Caudate nucleus (tissue), 63 donors: ENCODE measurements at places on chromosomes 5 and 9.

GRCh38 chr5:9188131-9188530 is 357.7 kb downstream of the SEMA5A start:
- DNase-seq, result no peak

DNA sequence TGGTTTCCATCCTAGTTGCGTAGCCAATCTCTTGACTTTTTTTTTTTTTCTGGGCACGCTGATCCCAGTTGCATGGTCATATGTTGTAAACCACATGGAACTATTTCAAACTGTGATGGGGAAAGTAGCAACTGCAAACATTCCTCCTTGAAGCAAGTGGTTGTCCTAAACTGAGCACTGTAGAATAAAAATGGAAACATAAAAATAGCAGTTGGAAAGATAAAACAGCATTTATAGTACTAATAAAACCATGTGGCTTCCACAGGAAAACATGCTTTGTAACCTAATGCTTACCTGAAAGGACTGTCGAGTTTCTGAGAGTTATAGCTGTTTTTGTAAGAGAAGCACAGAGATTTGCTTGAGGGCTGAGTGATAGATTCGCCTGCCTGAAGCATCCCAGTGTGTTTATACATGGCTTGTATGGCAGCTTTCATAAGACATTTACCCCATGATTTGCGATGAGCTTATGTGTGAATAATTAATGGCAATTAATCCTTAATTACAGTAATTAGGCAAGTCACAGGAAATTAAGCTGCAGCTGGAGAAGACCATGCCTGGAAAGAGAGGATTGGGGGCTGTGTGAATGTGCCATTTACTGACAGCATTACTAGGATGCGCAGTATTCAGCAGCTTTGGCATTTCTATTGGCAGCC is 136.5 kb downstream of the PBX3 start:
- no peak for DNase-seq

- DNase-seq, result no peak
Measured at GRCh38 chr5:94522117-94522516, 96.3 kb downstream of the KIAA0825 start.

- DNase-seq, result no peak
Measured at GRCh38 chr5:1731091-1731639, 68.5 kb downstream of the MRPL36 start.

DNA sequence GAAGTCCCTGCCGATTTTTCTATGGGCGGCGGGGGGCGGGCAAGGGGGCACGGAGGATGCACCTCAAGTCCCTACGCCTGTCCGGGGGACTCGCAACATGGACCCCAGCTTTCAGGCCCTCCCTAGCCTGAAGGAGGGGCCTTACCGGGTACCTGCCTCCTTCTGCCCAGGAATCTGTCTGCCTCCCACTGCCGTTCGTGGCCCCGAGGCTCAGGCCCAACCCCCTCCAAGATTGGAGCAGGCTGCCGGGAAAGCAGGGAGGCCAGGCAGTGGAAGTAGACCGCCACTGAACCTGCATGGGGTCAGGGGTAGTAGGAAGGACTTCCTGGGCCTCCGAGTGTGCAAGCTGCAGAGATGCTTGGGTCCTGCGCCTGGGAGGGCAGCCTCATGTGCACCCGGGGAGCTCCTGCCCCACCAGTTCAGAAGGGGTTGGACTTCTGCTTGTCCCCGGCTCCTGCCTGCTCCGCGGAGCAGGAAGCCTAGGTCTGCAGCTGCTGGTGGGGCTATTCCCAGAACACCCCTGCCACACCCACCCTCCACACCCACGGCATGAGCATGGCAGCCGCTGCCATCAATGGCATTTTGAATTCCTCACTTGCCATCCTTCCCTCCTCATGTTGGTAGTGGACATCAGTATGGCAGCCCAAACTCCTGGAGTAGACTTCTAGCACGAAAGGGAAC is 1312.7 kb upstream of the ACO1 start:
- no peak for DNase-seq

DNA sequence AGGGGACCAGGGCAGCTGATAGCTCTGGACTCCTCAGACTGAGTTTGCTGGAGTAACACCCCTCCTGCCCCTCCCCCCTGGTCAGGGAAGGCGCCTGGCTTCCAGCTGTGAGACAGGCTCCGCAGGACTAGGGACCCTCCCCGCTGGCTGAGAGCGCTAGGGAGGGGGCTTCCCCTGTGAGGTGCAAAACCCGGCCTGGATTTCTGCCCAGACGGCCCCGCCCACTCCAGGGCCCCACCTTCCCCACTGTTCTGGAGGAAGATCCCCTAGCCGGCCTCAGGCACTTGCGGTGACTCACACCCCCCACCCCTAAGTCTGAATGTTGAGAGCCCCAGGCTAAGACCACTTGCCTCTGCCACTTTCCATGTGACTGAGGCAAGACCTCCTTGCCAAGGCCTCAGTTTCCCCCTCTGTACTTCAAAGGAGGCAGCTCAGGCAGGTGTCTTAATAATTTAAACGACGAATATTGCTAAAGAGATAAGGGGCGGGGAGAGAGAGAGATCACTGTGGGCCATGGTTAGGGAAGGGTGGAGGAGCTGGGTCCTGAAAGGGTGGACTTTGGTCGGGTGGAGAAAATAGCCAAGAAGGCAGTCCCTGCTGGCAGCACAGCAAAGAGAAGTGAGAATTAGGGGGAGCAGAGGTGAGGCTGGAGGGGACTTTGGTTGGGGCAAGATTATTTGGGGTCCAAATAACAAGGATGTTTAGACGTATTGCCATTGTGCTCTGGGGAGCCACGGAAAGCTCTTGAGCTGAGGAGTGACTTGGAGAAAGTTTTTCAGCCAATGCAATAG is 1.0 kb upstream of the DAB2IP start:
- no peak for DNase-seq

- no peak for DNase-seq
Measured at GRCh38 chr5:10244342-10244944, 5.2 kb downstream of the ATPSCKMT start.

DNA sequence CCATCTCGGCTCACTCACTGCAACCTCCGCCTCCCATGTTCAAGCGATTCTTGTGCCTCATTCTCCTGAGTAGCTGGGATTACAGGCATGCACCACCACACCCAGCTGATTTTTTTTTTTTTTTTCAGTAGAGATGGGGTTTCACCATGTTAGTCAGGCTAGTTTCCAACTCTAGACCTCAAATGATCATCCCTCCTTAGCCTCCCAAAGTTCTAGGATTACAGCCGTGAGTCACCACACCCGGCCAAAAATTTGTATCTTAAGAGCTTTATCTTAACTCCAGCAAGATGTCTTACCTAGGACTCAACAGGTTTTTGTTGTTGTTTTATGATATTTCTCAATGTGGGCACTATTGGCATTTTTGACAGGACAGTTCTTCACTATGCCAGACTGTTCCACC is 27.9 kb downstream of the LYRM7 start:
- no peak for DNase-seq

DNA sequence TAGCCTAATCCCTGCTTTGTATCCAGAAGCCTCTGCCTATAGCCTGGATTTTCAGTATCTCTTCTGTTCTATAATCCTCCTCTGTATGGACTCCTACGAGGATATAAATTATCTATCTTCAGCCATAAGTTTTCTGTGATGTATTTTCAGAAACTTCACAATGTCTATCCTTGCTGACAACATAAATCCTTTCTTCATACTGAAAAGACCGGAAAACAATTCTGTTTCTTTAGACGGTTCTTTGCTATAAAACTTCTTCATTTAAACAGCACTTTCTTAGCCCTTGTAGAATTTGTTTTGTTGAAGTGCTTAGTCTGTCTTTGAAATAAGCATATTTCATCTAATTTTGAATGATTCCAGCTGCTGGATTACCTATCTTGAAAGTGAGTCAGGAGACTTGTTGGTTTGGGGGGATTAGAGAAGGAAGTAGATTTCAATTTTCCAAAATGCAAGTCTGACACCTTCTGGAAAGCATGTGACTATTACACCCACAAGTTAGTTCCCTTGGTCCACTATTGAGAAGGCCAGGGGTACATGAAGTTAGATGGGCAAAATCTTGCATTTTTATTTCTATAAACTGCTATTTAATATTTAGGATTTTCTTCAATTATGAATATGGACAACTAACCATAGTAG is 96.3 kb upstream of the RANBP3L start:
- DNase-seq, result no peak

GRCh38 chr5:103385722-103386121 is 127.2 kb downstream of the MACIR start:
- no peak for DNase-seq

DNA sequence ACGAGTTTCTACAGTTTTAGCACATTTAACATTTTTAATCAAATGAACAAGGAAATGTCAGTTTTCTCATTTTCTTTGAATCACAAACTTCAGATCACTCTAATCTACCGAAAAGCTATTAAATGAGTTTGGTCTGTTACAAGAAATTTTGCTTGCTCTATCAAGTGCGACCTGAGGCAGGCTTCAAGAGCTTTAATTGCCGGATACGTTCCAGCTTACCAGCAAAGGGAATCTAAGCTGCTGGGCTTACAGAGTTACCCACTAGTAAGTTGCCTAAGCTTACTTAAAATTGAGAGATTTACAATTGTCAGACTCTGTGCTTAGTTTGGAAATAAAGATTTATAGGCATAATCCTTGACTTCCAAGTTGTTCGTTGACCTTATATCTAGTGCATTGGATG is 10.6 kb downstream of the SCGB3A1 start:
- no peak for DNase-seq
